ENCODE measurements at places on chromosomes 11 and 22.

DNA sequence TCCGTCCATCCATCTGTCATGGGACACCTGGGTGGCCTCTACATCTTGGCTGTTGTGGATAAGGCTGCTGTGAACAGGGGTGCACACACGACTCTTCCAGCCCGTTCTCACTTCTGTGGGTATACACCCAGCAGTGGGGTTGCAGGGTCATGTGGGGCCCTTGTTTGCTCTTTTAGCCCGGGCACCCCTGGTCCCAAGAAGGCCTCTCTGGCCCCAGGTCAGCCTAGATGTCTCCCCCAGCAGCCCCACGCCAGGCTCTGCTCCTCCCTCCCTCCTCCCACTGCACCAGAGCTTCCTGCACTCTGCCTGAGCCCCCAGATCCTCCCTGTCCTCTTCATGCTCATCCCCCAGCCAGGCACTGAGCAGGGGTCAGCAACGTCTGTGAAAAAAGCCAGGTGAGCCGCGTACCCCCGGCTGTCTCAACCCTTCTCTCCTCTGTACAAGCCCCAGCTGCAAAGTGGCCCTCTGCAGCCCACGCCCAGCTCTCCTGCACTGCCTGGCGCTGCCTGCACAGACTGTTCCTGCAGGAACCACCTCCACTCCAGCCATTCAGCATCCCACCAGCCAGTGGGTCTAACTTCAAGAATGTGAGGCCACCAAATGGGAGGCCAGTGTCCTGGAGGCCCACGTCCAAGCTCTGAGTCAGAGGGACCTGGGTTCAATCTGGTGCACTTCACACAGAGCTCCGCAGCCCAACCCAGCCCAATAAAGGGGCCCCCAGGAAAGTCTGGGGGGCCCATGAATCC lies 1508.9 kb downstream of the BRD1 start:
- DNase-seq: no peak

DNA sequence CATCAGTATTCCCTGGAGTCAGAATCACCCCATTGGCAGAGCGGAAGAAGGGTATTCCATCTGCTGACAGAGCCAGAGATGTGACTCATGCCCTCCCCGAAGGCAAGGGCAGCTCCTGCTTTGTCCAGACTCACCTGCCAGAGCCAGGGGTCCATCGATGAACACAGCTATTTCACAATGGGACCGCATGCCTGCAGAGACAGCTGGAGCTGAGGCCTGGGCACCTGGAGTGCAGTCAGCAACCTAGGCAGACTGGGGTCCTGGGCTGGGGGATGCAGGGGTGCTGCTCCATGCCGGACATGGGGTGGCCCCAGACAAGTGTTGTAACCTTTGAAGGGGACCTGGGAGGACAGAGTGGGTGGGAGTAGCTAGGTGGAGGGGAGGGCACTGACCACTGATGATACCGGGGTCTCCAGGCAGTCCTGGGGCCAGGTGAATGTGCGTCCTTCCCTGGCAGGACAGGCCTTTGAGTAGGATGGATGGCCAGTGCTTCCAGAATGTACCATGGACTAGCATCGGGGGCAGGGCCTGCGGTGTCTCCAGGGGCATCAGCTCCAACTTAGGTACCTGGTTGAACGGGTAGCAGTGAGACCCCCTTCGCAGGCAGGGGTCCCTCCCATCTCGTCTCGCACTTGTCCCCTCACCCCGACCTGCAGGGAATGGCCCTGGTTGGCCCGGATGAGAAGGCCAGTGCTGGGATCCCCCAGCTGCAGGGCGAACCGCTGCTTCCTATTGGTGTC lies 1.7 kb downstream of the TRPT1 start:
- DNase-seq: no peak

- no peak for DNase-seq
Observed at GRCh38 chr22:27723158-27723557, 78.4 kb downstream of the MN1 start.

DNA sequence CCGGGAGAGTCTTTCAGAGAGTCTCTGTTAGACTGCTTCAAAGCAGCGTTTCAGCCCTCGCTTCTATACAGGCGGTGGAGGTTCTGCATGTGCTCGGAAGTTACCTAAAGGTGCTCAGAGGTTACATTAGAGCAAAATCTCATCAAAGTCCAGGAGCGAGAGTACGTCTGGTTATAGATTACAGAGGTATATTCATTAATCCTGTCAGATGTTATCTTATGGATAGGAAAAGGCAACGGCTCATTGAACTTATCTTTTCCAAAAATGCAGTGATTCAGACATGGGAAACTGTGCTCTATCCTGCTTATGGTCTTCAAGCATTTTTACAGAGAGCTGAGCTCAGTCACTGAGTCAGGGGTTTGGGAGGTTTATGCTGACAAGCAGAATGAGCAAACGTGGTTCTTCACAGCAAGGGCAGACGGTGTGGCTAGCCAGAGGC lies 9.1 kb upstream of the ZBED5 start:
- no peak for DNase-seq

DNA sequence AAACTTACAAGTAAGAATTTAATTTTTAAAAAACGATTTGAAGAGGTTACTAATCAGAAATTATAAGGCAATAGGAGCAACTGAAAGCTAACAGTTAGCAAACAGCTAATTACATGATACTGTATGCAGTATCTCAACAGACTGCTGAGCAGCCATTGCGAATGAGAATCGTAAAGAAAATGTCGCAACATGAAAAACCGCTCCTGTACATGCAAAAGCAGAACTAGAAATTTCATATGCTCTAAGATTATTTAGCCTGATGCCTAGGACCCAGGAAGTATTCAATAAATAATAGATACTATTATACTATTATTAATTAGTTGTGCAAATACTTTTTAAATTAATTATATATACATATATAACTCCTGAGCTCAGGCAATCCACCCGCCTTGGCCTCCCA lies 48.7 kb upstream of the EP300 start:
- no peak for DNase-seq

- DNase-seq: no peak
Observed at GRCh38 chr11:125588505-125588904, 4.1 kb upstream of the STT3A start.

DNA sequence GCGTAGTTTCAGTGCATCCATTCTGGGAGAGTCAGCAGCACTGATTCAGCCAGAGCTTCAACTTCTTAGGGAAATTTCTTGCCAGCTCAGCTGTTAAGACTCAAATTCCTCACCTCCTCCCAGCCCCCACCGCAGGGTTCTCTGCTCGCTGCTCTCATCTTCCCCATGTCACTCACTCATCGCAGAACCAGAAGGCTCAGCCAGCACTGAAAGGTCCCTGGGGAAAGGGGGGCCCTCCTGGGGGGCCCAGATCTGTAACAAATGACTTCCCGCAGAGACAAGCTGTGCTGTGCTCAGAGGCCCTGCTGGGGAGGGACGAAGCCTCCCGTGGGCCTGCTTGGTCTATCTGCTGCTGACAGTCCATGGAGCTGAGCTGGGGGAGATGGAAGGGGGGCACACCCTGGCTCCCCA lies 220.6 kb downstream of the NTM start:
- DNase-seq: no peak

GRCh38 chr11:41522899-41523672 lies 63.6 kb upstream of the LRRC4C start:
- no peak for DNase-seq

GRCh38 chr22:46081831-46082210 lies 68.5 kb upstream of the PPARA start:
- no peak for DNase-seq

DNA sequence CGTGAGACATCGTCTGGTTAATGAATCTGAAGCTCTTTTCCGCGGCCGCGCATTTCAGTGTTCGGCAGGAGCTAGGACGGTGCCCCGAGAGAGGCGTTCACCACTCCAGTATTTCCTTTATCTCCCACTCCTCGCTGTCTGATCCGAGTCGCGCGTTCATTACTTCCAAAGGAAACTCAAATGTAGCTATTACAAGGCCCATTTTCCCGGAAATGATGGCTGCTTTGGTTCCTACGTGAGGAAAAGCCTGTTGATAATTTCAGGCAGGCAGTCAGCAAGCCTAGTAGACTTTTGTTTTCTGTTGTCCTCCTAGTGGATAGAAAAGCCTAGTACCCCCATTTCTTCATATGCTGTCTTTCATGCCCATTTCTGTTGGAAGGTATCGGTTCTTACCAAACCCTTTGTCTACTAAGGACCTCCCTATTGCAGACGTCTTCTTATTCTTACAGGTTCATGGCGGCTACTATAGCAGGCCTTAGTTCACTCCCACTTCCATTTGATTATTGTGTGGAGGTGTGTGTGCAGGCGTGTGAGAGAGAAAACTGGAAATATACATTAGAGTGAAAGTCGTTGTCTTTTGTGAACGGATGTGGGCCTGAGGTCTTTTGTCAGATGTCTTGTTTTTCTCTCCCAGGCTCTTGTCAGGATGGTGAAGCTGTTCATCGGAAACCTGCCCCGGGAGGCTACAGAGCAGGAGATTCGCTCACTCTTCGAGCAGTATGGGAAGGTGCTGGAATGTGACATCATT lies 737 bp downstream of the RBM4 start:
- DNase-seq: no peak

DNA sequence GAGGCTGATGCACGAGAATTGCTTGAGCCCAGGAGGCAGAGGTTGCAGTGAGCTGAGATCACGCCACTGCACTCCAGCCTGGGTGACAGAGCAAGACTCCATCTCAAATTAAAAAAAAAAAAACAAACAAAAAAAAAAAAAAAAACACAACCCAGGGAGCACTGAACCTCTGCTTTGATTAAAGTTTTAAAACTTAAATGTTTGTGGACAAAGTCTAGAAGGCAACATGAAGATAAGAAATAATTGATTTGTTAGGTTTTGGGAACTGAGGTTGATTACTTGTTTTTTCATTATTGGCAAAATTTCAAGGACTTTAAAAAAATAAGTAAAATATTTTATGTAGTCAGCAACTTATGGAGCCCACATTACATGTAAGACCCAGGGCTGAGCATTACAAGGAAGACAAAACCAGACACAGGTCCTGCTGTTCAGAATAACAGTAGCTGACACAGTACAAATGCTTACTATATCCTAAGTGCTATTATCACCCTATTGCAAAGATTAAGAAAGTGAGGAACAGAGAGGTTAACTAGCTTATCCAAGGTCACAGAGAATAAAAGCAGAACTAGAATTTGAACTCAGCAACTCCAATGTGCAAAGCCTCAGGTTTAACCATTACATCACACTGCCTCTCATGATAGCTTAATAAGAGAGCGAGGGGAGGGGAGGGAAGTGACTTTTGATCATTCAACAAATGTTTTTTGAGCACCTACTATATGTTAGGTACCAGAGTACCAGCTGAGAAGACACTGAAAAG lies 2.3 kb upstream of the CRY2 start:
- DNase-seq: no peak

DNA sequence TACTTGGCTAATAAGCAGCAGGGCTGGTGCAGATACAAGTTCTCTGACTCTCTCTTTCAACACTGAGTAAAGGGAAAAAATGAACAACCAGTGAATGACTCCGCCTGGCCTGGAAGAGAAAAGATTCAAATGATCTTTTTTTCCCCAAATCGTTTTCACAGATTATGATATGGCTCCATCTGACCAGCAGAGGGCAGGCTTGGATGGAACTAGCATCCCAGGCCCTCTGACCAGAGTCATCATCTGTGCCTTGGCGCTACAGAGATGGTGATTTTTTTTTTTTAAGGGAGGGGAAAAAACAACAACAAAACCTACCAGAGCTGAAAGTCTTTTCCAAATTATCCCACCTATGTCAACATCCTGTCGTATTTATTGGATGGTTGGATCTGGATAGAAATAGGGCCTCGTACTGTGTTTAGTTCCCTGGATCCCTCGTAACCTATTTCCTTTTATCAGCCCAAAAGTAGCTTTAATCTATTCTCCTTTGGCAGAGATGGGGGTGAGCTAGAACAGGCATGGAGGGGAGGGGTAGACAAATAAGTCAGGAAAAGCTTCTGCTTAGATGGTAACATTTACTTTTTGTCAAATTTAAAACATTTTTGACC lies 69.7 kb downstream of the PRSS23 start:
- DNase-seq: no peak

- DNase-seq: no peak
Observed at GRCh38 chr22:30447656-30448055, 22.1 kb downstream of the MTFP1 start.

GRCh38 chr22:19719050-19719482 lies 4.3 kb upstream of the GP1BB start:
- no peak for DNase-seq

DNA sequence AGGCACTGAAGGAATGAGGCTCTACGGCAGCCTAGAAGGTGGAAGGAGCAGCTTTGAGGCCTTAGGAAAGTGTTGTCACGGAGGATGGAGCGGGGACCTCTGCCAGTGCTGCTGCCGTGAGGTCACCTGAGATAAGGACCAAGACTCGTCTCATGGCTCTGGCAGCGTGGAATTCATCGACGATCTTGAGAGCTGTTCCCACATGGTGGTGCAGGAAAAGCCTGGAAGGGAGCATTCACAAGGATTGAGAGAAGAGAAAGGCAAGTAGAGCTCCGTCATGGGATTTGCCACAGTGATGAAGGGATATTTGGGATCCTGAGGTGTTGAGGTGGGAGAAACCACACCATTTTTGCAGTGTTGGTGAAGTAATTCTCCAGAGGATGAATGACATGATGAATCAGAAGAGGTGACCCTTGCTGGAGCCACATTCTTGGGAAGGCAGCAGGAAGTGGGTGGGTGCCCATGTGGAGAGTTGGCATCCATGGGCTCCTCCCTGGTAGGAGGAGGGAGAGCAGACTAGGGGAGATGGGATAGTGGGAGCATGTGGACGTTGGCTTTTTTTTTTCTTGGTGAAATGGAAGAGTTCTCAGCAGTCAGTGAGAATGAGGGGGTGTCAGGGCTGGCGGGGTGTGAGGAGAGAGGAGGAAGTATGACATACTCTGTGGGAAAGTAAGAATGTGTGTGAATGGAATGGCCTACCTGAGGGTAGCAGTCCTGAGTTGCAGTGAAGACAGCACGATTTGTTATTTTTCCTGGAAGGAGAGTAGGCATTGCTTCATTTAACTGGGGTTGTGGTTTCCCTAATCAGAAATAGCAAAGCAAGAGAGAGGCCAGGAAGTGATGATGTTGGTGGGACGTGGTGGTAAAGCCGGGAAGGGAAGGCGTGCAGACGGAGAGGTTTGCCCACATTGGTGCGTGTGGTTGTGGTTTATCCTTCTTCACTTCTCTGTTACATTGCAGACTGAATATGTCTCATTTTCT lies 11.1 kb downstream of the PPP6R3 start:
- DNase-seq: peak; percentile 27

GRCh38 chr11:64660706-64661105 lies 62.3 kb downstream of the NRXN2 start:
- DNase-seq: no peak

- DNase-seq: no peak
Observed at GRCh38 chr22:50403701-50404101, 60.6 kb downstream of the PPP6R2 start.
